ENCODE measurements at places on chromosomes 7 and 10.

GRCh38 chr7:104901240-104901619, 112.8 kb upstream of the KMT2E start:
- no peak for DNase-seq

DNA sequence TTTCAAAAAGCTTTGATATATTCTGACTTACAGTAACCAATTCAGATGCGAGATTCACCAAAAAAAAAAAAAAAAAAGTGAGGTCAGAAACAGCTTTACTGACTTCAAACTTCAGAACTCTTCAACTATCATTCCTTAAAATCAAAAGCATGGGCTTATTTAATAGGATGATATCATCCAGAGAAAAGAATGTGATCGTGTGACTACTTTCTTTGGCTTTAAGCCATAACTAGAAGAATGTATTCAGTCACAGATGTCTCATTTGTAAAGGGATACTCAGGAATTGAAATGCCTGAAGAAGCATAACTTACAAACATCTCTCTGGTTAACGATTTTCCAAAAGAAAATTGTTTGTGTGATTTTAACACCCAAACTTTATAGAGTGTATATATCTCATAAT, 11.5 kb downstream of the TPK1 start:
- no peak for DNase-seq

- DNase-seq: no peak
Observed at GRCh38 chr10:49831352-49832035, 69.4 kb upstream of the OGDHL start.

GRCh38 chr7:78006063-78006755, 207.6 kb downstream of the PHTF2 start:
- no peak for DNase-seq

DNA sequence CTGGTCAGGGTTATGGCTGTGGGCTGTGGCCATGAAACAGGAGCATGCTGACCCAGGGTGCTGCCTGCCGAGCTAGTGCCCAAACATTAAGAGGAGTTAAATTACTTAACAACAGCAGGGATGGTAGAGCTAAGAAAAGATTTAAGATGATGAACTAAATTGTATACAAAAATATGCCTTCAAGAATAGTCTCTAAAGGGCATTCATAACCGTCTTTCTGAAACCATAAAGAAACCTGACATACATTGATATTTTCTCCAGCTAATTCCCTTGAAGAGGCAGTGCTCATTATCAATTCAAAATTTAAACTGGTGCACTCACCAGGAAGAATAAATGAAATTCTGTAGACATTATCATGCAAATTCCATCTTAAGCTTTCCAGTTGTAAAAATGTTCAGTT, 265.8 kb upstream of the TAC1 start:
- no peak for DNase-seq

- no peak for DNase-seq
Observed at GRCh38 chr10:18539335-18539734, 112.1 kb downstream of the NSUN6 start.

DNA sequence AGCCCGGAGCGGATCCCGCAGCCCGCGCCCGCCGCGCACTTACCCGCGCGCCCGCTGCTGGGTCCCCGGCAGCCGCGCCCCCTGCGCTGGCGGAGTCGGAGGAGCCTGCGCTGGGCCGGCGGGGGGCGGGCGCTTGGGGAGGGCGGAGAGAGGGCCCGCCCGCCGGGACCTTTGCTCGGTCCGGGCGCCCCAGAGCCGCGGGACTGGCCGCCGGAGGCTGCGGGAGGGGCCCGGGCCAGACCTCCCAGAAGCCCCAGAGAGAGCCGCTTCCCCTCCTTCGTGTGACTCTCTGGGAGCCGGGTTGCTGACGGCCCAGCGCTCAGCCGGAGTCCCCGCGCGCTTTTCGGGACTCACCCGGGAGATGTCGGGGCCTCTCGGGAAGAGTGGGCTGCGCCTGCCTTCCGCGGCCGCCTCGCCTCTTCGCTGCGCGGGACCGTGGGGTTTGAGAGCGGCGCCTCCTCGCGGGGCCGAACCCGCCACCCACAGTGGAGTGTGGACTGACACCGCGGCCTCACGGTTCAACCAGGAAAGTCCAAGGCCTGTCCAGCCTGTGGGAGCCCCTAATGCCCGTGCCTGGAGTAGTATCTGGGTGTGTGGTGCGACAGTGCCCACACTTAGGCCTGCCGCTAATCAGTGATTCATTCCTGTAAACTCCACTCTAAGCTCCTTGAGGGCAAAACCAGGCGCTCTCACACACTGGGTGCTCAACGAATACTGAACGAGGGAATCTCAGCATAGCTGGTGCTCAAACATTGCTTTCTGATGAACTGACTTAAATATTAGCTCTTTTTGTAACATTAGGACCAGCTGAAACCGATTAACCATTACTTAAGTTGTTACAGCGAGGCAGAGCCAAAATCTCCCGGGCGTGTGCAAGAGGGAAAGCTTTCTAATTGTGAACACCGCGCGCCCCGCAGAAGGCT, at the start of gene GSDME:
Gene GSDME (minus strand): TSS at position 112 of the 923 bp plus-strand sequence. CDS start 7,690 bp downstream, outside the sequence.
- peak; percentile 62 for DNase-seq

GRCh38 chr7:77982926-77983550, 184.5 kb downstream of the PHTF2 start:
- peak; percentile 36 for DNase-seq

DNA sequence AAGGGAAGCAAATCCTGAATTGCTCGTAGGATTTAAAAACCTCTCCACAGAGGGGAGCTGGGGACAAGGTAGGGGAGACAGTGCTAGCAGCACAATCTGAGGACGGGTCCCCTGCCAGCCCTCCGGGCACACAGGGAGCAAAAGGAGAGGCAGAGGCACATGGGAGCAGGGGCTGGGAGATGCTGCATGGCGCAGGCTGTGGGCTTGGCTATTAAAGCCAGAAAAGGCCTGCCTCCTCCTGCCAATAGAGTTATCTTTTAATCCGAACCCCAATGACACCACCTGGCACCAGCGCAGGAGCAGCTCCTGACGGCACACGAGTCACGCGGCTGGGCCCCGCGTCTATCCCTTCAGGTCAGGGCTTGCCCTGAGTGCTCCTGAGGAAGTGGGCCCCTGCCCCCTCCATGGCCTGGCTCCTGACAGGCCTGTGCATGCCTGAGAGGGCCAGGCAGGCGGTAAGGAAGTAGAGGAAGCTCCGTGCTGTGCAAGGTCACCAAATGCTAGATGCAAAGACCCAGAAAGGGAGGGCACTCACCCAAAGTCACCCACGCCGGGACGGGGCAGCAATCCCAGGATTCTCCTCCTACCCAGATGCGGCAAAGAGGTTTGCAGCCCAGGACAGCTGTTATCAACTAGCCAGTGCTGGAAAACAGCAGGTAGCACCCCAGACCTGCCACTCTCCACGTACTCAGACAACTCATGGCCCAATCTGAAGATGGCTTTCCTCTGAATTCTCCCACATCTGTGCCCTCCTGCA, 28.1 kb downstream of the DLG5 start:
- DNase-seq: no peak

- no peak for DNase-seq
Observed at GRCh38 chr7:17524746-17525145, 226.3 kb downstream of the AHR start.

DNA sequence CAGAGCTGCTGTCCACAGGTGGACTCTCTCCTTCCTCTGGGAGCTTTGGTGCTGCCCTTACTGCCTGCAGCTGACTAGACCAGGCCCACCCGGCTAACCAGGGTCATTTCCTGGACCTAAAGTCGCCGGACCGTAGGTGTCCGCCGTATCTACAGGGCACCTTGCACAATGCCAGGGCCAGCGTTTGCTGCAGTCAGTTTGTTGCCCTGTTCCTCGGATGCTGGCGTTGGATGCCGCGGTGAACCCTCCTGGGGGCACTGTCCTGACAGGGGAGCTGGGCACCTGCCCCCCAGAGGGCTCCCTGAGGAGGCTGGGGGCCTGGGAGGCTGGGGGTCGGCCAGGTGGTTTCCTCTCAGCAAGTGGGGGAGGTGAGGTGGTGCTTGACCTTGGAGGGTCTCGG, 96.6 kb downstream of the UNCX start:
- no peak for DNase-seq

DNA sequence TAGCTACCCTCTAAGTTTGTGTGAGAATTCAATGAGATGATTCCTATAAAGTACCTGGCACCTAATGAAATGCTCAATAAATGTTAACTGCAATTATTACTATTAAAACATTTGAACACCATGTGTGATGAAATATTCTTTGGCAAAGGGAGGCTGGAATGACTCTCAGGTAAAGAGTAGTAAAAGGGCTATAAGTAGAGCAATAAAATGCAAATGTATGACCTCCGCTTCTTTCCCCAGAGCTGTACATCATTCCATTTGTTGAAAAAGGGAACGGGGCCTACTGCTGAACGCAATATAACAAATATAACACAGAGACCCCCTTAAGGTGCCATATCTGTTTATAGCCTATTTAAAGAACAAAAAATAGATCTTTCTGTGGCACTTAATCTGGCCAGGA, 27.8 kb downstream of the CELF2 start:
- DNase-seq: no peak

DNA sequence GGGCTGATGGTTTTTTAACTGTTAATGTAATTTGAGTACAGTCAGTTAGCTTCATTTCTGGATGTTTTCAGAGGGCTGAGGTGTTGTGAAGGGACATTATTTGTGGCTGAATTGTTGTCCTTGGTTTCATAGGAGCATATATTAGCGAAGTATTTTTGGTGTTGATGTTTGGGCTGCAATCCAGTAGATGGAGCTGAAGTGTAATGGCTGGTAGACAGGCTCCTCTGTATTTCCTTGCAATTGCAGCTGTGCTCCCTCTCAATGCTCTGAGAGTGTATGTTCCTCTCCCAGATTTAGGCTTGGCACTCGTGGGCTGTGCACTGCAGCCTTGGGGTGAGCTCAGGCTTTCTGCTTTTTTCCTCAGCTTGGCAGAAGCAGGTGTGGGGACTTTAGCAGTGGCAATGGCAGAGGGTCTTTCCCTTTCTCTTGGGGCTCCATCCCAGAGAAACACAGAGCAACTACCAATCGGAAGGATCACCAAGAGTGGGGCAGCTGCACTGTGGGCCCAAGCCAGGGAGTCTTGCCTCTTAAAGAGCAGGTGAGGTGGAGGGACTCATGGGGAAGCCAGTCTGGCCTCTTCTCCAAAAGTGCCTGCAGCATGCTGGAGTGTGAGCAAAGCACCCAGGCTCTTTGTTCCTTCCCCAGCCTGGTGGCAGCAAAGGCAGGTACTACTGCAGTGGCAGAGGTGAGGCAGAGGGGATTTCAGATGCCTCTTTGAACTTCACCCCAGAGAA, 544.4 kb downstream of the SH2D4B start:
- DNase-seq: no peak

GRCh38 chr7:151416112-151416940, 6.5 kb upstream of the WDR86 start:
- no peak for DNase-seq

DNA sequence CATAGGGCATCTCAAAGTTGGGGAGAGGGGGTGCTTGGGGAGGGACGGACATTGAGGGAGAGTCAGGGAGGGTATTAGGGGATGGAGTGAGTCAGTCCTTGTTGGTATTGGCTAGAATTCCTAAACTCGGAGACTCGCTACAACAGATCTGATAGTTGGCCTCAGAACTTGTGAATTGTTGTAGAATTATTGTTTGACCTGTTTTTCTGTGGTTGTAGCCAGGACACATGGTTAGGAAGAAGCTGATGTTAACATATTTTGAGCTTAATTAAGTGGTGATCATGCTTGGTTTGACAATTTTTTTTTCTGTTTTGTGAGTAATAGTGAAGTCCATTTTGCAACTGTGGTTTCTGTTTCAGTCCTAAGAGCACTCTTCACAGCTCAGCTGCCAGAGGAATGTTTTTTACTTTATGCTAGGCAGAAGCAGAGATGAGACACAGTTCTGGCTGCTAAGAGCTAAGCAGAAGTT, 1190.3 kb upstream of the C7orf33 start:
- no peak for DNase-seq

- no peak for DNase-seq
Observed at GRCh38 chr10:48358162-48358561, 51.7 kb downstream of the MAPK8 start.

GRCh38 chr7:140650367-140650766, 9.8 kb upstream of the DENND2A start:
- DNase-seq: no peak

DNA sequence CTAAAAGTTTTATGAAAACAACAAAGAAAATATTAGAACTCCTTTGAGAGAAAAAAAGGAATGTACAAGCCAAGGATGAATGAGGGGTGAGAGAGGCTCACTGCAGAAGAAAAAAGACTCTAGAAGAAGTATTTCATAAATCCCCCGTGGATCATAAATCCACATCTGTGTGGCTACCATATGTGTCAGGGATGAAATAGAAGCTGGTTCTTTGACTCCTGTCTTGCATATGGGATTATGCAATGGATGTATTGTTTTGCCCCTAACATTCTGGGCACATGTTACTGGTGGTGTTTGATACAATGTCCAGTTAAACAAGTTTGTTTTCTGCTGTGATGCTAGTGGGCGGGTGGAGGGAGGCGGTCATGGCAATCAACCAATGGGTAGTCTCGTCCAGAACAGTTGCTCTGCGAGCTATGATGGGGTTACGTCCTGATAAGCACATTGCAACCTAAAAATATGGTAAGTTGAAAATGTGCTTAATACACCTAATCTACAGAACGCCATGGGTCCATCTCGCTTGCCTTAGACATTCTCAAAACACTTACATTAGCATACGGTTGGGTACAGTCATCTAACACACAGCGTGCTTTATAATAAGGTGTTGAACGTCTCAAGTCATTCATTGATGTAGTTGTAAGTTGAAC, 34.1 kb upstream of the PITRM1 start:
- DNase-seq: no peak

GRCh38 chr7:4236389-4236788, 445.7 kb upstream of the FOXK1 start:
- DNase-seq: no peak

- DNase-seq: no peak
Observed at GRCh38 chr10:82221601-82222149, 346.7 kb downstream of the NRG3 start.

DNA sequence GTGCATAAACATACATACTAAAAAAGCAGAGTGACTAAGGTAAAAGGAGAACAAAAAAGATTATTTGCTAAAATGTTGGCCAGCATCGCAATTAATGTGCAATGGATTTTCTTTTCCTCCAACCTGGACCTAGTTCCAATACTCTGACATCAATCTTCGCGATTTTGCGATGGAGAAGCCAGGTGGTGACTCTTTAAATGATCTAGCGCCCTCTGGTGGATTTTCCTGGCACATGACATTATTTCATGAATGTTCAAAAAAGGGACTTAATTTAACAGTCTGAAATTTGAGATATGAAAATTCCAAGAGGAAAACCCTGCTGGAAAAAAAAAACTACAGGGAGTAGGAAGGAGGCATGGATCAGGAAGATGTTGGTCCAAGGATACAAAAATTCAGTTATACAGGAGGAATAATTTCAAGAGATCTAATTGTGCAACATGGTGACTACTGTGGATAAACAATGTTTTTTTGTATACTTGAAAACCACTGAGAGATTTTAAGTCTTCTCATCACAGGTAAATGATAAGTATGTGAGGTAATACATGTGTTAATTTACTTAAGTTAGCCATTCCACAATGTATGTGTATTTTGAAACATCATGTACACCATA, 4.3 kb upstream of the KCNMA1 start:
- DNase-seq: peak; percentile 69

Data from activated CD4-positive, alpha-beta T cell treated with anti-CD3 and anti-CD28 coated beads for 36 hours (primary cell).